SK-MEL-5 (cell line): ENCODE measurements at places on chromosomes 6 and 20. TPM values are rescaled to one million over a fixed set of nuclear protein-coding genes. Genes with fewer than 3 reads are reported as not detected.

DNA sequence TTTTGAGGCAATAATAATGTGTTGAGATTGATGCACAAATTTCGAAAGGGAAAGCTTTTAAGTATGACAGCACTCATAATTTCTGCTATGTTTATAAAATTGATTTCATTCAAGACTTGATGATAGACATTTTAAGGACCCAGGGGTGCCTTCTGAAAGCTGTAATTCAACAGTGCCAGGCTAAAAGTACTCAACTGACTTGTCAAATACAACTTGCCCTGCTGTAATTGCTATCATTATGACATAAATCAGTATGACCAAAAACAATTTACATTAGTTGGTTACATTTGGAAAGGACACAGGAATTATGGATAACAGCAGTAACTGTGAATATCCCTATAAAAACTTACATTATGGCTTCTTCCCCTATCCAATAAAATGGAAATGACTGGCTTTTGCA, 178.9 kb downstream of the MMUT start:
- DNase-seq = no peak

- no peak for DNase-seq
Observed at GRCh38 chr20:62980380-62980960, 26.3 kb downstream of the BHLHE23 start.

GRCh38 chr6:22556266-22556665, 13.1 kb upstream of the HDGFL1 start:
- DNase-seq = no peak

DNA sequence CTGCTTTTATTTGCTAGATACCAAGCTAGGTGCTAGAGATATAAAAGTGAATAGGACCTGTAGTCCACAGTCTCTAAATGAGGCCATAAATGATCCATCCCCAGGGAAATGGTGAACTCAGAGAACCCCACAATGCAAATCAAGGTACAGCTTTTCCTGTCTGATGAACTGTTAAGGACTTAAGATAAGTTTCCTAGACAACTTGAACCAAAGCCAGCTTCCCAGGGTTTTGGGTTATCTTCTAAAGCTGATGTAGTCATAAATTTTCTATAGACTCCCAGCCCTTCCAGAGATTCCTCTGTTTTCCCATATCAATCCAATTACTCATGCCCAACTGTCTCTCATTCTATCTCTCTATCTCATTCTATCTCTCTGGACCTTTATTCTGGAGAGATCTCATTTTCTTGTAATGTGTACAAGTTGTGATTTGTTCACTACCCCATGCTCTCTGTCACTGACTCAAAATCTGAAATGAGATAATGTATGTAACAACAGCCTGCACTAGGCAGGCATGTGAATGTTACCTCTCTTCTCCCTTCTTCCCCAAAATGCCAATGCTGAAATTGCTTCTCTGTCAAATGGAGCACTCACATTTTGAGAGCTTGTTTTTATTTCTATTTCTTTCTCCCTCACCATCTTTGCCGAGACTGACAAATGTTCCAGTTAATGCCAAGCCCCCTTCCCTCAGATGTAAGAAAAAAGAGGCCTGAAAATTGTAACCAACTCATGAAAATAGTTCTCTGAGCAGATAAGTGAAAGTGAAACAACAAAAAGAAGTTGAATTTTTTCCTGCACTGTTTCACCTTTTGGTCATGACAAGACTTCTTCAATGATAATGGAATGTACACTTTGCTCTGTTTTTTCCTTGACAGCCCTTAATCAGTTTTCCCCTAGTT, 279.9 kb downstream of the SLC35F1 start:
- DNase-seq = no peak

DNA sequence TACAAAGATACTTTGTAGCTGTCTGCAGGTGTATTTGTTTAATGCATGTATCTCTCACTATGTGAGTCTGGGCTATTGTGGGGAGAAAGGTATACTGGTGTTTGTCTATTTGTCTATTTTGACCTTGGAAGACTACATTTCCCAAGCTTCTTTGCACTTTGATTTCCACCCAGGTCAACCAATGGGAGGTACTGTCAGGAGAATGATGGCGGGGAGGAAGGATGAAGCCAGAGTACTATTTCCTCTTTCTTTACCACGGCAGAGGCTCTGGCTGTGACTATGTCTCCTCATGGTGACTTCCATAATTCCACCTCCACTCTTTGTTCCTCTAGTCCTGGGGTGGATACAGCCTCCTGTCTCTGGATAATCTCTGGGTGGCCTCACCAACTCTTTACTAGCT, 23.1 kb downstream of the LBP start:
- peak; percentile 43 for DNase-seq

SULF2 gene
- total RNA-seq = 1.9 TPM in 2 replicates

KCNK15 gene
- 0.13 TPM in 1 of 2 replicates, not detected in the other for total RNA-seq
